ENCODE measurements at places on chromosomes 1 and 21. TPM values are rescaled to one million over a fixed set of nuclear protein-coding genes. Genes with fewer than 3 reads are reported as not detected.

The KCNA3 gene
- total RNA-seq: 105 TPM

The DRAXIN gene
- total RNA-seq: 29.3 TPM

The TTLL10 gene
- 0.31 TPM for total RNA-seq

The ARHGEF2 gene
- 205 TPM for total RNA-seq

The FMO2 gene
- total RNA-seq: not detected

The GPA33 gene
- not detected for total RNA-seq

The SWT1 gene
- total RNA-seq: 2.3 TPM

DNA sequence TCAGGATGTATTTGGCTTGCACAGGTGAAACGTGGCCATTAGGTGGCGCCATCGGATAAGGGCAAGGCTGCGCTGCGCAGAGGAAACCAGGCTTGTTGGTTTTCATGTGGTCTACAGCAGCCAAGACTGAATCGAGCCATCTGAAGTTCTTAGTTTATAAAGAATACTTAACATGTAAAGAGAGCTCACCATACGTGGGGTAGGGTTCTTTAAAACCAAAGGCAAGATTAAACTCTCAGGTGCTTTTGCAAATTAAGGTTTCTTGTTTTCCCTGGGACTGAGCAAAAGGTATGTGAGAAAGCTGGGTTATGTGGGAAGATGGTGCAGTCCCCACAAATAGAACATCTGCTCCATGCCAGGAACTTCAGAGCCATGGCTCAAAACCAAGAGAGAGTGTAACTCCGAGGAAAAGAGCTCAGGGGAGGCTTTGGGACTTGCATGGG lies 9.3 kb downstream of the MASP2 start:
- no peaks in the 10 kb centered on the region for H3K36me3 ChIP-seq
- no peak overlapping the region for H3K27ac ChIP-seq
- no peak overlapping the region for H3K4me3 ChIP-seq
- H3K27me3 ChIP-seq: no peaks in the 10 kb centered on the region

GRCh38 chr1:235268379-235269125 lies 59.4 kb downstream of the ARID4B start:
- no peak overlapping the region for H3K4me3 ChIP-seq
- H3K27me3 ChIP-seq: no peaks in the 10 kb centered on the region
- H3K27ac ChIP-seq: no peak overlapping the region
- peaks cover 40% of the 10 kb centered on the region for H3K4me1 ChIP-seq
- no peaks in the 10 kb centered on the region for H3K36me3 ChIP-seq

DNA sequence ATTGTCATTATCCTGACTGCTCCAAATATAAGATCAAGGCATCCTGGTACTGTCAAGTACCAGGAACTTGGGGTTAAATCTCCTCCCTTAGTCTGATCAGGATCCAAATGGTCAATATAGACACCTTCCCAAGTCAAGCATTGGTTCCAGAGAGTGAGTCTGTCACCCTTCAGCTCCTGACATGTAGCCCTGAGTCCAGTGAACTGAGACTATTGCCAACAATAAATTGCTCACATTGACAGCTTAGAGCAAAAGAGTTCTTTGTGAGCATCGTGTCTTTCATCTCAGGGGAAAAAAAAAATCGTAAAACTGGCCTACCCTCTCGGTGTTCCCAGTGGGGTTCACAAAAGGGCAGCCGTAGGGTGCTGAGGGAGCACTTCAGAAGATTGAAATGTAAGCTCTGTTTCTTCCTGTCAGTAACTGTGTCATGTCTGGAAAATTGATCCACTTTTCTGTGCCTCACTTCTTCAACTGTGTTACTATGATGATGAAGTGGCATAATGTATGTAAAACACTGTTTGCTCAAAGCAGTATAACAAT lies 228.5 kb downstream of the KCNH1 start:
- DNase-seq: no peak
- peaks cover 27% of the 10 kb centered on the region for H3K27me3 ChIP-seq
- H3K4me3 ChIP-seq: no peak overlapping the region

- no peaks in the 10 kb centered on the region for H3K4me1 ChIP-seq
- no peaks in the 10 kb centered on the region for H3K27me3 ChIP-seq
- H3K27ac ChIP-seq: no peak overlapping the region
- H3K4me3 ChIP-seq: no peak overlapping the region
These were observed 139.1 kb upstream of the FMN2 start for GRCh38 chr1:239952348-239953308.

DNA sequence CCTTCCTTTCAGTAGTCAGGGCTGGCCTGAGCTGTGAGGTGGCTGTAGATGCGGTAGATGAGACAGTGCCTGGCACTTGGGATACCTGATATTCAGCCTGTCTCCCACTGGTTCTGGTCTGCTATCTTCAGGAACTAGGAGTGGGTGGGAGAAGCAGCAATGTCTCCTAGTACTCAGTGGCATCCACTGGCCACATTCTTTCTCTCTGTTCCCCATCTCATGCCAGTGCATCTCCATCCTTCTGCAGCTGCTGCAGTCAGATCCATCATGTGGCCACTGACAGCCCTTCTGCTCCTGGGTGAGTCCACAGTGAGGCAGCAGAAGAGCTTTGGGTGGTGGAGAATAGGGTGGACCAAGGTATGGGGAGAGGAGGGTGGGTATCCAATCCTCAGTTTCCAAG lies 1.1 kb downstream of the FCRLB start:
- H3K27me3 ChIP-seq: peaks cover 2% of the 10 kb centered on the region
- no peaks in the 10 kb centered on the region for H3K36me3 ChIP-seq
- H3K4me1 ChIP-seq: peaks cover 39% of the 10 kb centered on the region

GRCh38 chr21:26126168-26126553 lies 44.4 kb downstream of the APP start:
- H3K4me3 ChIP-seq: no peak overlapping the region
- no peaks in the 10 kb centered on the region for H3K36me3 ChIP-seq
- no peaks in the 10 kb centered on the region for H3K4me1 ChIP-seq

GRCh38 chr1:31371121-31371959 lies 1.5 kb downstream of the FABP3 start:
- H3K36me3 ChIP-seq: no peaks in the 10 kb centered on the region
- no peaks in the 10 kb centered on the region for H3K27me3 ChIP-seq
- H3K4me1 ChIP-seq: peaks cover 12% of the 10 kb centered on the region
- no peak for DNase-seq

DNA sequence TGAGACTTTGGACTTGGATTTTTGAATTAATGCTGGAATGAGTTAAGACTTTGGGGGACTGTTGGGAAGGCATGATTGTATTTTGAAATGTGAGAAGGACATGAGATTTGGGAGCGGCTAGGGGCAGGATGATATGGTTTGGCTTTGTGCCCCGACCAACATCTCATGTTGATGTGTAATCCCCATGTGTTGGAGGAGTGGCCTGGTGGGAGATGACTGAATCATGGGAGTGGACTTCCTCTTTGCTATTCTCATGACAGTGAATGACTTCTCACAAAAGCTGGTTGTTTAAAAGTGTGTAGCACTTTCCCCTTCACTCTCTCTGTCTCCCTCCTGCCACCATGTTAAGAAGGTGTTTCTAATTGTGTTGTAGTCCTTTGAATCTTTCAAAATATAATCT lies 9.3 kb upstream of the PHGDH start:
- H3K27me3 ChIP-seq: peaks cover 34% of the 10 kb centered on the region
- no peak overlapping the region for H3K4me3 ChIP-seq
- peaks cover 19% of the 10 kb centered on the region for H3K36me3 ChIP-seq
- H3K4me1 ChIP-seq: no peaks in the 10 kb centered on the region

- peaks cover 13% of the 10 kb centered on the region for H3K36me3 ChIP-seq
- no peak for DNase-seq
- no peak overlapping the region for H3K4me3 ChIP-seq
These were observed 2249.1 kb downstream of the NCAM2 start for GRCh38 chr21:23247334-23247733.

- H3K27me3 ChIP-seq: peaks cover 28% of the 10 kb centered on the region
- H3K4me3 ChIP-seq: no peak overlapping the region
- no peaks in the 10 kb centered on the region for H3K36me3 ChIP-seq
- no peak for DNase-seq
- peaks cover 25% of the 10 kb centered on the region for H3K4me1 ChIP-seq
These were observed 3.7 kb downstream of the FOXD2 start for GRCh38 chr1:47441450-47442106.

GRCh38 chr1:234089396-234089795 lies 184.9 kb downstream of the SLC35F3 start:
- H3K27ac ChIP-seq: no peak overlapping the region
- peaks cover 20% of the 10 kb centered on the region for H3K27me3 ChIP-seq
- DNase-seq: no peak

DNA sequence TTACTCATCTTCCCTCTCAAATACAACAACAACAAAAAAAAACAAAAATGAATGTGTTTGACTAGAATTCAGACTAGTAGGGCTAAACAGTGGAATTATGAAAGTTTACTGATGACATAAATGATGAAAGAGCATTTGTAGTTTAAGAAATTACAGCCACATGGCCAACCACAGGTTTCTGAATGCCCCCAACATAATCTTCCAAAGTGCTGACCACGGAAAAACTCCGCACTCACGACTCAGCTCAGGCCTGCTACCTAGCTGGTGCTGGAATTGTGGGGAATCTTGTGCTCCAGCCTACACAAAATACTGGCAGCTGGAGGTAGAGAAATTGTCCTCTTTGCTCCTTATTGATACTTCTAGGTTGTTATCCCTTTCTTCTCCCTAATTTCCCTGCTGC lies 23.6 kb upstream of the TBX15 start:
- peaks cover 27% of the 10 kb centered on the region for H3K36me3 ChIP-seq
- no peak for DNase-seq
- H3K4me3 ChIP-seq: no peak overlapping the region
- no peak overlapping the region for H3K27ac ChIP-seq
- peaks cover 10% of the 10 kb centered on the region for H3K4me1 ChIP-seq

DNA sequence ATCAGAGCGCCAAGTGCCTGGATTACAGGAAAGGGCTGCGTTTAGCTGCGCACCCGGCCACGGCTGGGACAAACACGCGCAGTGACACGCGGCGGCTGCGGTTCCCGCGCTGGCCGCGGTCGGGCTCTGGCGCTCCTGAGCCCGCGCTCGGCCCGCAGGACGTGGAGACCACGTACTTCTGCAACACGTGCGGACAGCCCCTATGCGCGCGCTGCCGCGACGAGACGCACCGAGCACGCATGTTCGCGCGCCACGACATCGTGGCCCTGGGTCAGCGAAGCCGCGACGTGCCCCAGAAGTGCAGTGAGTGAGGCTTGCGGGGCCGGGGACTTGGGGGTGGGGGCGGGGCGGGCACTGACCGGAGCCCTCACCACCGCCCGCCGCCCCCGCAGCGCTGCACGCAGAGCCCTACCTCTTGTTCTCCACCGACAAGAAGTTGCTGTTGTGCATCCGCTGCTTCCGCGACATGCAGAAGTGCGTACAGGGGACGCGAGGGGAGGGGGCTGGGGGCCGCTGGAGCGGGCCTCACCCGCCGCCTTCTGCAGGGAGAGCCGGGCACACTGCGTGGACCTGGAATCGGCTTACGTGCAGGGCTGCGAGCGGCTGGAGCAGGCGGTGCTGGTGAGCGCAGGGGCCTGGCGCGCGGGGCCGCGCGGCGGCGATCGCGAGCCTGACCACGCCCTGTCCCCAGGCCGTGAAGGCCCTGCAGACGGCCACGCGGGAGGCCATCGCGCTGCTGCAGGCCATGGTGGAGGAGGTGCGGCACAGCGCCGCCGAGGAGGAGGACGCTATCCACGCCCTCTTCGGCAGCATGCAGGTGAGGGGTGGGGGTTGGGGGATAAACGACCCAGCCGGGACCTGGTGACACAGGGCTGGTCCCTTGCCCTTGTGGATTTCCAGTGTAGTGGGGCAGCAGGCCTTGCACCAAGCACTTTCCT lies 3.1 kb downstream of the RNF207 start:
- no peaks in the 10 kb centered on the region for H3K27me3 ChIP-seq
- DNase-seq: no peak
- no peaks in the 10 kb centered on the region for H3K36me3 ChIP-seq
- H3K4me3 ChIP-seq: no peak overlapping the region

DNA sequence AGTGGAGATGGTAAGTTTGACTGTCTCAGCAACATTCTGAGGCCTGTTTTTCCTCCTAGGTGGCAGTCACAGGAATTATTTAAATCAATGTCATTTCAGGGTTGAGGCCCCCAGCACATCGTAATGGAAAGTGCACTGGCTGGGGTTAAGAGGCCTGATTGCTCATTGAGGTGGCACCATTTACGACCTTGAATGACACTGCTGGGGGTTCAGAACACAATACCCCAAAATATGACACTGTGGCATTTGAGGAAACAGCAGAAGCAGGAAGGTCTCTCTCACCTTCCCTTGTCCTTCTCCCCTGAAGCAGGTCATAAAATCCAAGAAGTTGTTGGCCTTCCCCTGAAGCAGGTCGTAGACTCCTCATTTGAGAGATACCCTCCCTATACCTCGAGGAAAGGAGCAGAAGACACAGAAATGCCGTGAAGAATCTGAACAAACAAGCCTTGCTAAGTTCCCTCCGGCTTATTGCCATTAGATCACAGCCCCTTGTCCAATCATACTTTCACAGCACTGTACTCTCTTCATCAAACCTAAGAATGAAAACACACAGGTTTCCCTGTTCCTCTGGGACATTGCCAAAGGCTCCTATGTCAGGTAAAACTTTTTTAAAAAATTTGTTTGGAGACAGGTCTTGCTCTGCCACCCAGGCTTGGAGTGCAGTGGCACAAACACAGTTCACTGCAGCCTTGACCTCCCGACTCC lies 71.3 kb downstream of the S1PR1 start:
- peak overlapping the region; percentile 34 for H3K4me3 ChIP-seq
- H3K27ac ChIP-seq: peak overlapping the region; percentile 89
- DNase-seq: no peak
- peaks cover 70% of the 10 kb centered on the region for H3K4me1 ChIP-seq

DNA sequence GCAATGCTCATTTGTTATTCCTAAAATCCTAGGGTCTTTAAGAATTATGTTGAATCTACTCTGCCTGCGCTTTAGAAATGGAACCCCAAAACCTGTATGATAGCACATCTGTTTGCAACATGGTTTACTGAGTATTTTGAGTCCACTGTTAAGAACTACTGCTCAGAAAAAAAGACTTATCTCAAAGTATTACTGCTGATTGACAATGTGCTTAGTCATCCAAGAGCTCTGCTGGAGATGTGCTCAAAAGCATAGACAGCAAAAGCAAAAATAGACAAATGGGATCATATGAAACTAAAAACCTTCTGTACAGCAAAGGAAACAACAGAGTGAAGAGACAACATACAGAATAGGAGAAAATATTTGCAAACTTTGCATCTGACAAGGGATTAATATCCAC lies 107.0 kb downstream of the CTH start:
- DNase-seq: no peak
- no peaks in the 10 kb centered on the region for H3K4me1 ChIP-seq
- H3K36me3 ChIP-seq: no peaks in the 10 kb centered on the region
- no peak overlapping the region for H3K27ac ChIP-seq
- no peak overlapping the region for H3K4me3 ChIP-seq
- H3K27me3 ChIP-seq: peaks cover 12% of the 10 kb centered on the region

All from natural killer cell treated with Interleukin-12 subunit alpha and Interleukin-12 subunit beta and Interleukin-15 and Interleukin-18, amount 100 ng/mL, for 72 hours (primary cell).